Activated T-cell treated with anti-CD3 and anti-CD28 coated beads, Interleukin-2, amount 50 U/mL, for 72 hours (primary cell): ENCODE measurements at places on chromosomes 12 and 14. TPM values are rescaled to one million over a fixed set of nuclear protein-coding genes. Genes with fewer than 3 reads are reported as not detected.
A peak's percentile ranks its signal among the peaks of the same experiment; 100 is the strongest.

DNA sequence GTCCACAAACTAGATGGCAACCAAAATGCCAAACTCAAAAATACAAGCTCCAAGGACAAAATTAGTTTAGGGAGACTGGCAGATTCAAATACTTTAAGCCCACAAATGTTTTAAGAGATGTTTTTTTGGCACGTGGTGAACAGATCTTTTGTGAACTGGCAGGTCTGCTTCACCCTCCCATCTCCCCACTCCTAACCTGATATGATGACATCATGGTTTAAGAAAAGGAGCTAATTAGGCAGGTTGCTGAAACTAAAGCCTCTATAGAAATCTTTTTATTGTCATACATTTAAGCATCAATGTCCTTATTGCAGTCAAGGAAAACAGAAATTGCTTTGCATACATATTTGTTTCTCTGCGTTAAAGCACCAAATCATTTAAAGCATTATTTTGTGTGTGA is 5.8 kb downstream of the LRIG3 start:
- no peak for DNase-seq

DNA sequence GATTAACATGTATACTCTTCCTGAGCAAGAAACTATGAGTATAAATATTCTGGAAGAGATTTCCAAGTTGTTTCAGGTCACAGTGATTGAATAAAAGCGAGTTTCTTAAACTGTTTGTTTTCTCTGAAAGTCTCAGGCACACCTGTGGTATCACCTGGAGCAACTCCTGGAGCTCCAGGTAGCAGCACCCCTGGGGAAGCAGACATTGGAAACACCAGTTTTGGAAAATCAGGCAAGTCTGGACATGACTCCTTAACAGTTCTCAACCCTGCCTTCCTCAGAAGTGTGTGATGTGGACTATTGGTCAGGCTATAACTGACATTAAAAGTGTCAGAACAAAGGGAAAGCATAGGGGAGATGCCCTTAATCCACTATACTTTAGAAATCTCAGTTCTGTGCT is 217.6 kb upstream of the CNTN1 start:
- DNase-seq: no peak

DNA sequence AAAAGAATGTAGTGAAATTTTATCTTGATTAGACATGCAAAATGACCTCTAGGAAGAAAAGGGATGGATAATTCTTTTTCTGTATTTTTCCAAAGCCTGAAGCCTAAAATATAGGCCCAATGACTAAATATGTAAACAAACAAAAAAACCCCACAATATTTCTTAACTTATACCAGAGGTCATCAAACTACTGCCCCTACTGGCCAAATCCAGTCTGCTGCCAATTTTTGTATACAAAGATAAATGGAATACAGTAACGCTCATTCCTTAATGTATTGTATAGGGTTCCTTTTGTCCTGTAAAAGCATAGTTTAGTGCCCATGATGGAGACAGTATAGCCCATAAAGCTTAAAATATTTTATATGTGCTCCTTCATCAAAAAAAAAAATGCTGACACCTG is 145.7 kb upstream of the ALG10 start:
- DNase-seq: no peak

GRCh38 chr12:105348561-105348960 is 18.1 kb downstream of the C12orf75 start:
- no peak for DNase-seq

- DNase-seq: peak; percentile 60
Measured at GRCh38 chr12:14629832-14630710, 62.4 kb upstream of the PLBD1 start.

- DNase-seq: peak; percentile 66
Measured at GRCh38 chr12:52307836-52308805, 13.1 kb downstream of the KRT83 start.

DNA sequence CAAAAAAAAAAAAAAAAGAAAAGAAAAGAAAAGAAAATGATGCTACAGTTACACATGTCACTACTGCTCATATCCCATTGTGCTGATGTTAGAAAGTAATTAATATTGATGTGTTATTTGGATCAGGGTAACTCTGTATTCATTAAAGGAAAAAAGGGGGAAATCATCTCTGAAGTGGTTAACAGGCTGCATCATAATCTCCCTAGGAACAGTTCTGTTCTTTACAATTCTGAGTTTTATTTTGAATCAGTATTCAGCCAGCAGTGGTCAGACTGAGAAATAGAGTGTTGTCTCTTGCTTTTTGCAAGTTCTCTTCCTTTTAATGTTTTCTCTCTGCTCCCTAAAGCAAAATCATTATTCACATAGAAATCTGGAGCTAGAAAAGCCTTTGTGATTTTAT is 128.6 kb upstream of the CRY1 start:
- no peak for DNase-seq

The TMTC3 gene
- 9.8 TPM for total RNA-seq

The LAG3 gene
- total RNA-seq: 188 TPM

The RIMBP2 gene
- 0.14 TPM for total RNA-seq

The CYP46A1 gene
- total RNA-seq: 0.09 TPM

The COL2A1 gene
- total RNA-seq: 0.14 TPM

The RNASE12 gene
- not detected for total RNA-seq

The MMP14 gene
- 6.8 TPM for total RNA-seq

The RNASE2 gene
- total RNA-seq: not detected
